ENCODE measurements at places on chromosomes 2 and 18. TPM values are rescaled to one million over a fixed set of nuclear protein-coding genes. Genes with fewer than 3 reads are reported as not detected.

DNA sequence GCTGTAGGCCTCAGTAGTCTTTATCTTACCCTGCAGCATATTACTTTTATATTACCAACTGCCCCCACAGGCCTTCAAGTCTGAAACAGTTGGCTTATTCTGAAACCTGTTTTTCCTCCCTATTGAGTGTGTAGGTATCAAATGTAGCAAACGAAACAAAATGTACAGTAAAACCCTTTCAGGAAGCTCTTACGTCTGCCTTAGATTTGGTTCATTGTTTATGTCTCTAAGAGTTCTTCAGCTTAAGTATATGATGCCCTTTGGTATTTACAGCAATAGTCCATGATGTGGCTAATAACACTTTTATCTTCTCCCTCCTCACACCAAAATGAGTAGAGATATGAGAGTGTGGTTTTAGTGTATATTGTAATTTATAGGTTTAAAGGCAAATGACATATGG lies 108.8 kb downstream of the DOCK10 start:
- DNase-seq, result no peak

GRCh38 chr2:64492272-64492671 lies 31.9 kb upstream of the AFTPH start:
- DNase-seq, result no peak

DNA sequence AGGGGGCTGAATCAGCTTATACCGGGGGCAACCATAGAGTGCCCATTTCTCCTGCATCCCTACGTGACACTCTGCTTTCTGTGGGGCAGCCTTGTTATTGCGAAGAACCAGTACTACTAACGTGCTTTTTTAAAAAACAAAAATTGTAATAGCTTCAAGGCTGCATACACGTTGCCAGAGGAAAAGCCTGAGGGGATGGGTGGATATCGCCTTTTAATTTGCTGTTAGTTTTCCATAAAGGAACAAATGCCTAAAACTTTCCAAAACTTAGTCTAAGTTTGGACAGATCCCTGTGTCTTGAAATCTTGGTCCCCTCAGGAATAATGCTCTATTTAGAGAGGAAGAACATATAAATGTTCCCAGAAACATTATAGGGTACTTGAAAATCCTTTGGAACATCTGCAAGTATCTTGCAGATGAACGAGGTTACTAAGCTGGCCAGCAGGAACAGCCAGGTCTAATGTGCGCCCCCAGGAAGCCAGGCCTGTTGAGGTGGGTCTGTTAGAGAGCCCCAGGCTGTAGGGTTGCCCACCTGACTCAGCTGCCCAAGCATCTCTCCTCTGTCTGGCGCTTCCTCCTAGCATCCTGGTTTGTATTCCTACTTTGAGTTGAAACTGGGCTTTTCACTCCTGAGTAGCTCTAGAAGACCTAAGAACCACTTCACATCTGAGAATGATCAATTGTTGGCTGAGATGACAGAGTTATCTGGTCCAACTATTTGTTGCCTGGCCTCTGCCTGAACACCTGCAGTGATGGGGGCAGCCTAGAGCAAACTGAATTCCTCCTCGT lies 96.9 kb downstream of the TGOLN2 start:
- DNase-seq, result no peak

DNA sequence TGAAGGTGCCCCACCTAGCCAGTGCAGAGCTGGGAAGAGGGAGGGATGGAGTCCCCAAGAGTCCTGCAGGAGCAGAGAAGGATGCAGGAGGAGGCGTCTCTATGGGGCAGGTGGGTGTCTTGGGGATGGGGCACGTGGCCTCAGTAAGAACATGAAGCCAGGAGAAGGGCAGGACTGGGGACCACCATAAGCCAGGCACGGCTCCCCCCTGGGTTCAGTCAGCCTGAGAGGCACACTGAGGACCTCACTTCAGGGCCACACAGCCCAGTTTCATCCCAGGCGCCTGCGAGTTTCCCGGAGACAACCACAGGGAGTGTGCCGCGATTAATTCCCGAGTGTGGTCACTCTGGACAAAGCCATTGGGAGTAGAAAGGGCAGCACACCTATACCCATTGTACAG lies 120.3 kb downstream of the GYPC start:
- DNase-seq, result no peak

- DNase-seq, result peak; percentile 4
These were observed 224.5 kb downstream of the UXS1 start for GRCh38 chr2:105969552-105969951.

ACMSD gene
- not detected for total RNA-seq

GCG gene
- total RNA-seq, result not detected

Data from M059J (cell line).